NCI-H1105 treated with DMSO at 0.1 percent for 48 hours (cell line): ENCODE measurements at places on chromosomes 2 and 18.
A peak's percentile ranks its signal among the peaks of the same experiment; 100 is the strongest.

- DNase-seq = no peak
Observed at GRCh38 chr2:85405201-85406059, 4.7 kb downstream of the CAPG start.

GRCh38 chr18:35088921-35089320, 47.7 kb downstream of the MAPRE2 start:
- DNase-seq = no peak

DNA sequence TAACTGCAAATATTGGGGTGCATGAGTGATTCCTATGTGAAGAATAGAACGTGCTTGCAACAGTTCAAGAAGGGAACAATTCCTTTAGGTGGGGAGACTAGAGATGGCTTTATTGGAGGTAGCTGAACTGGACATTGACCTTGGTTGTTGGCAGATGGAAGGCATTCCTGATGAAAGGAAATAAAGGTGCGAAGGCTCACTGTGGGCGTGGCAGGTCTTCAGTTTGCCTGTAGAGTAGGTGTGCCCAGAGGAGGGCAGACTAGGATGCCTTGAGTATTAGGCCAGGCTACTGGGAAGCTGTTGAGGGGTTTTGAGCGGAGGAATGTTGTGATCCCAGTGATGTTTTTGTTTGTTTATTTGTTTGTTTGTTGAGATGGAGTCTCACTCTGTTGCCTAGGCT, 2.8 kb downstream of the SPR start:
- DNase-seq = no peak

DNA sequence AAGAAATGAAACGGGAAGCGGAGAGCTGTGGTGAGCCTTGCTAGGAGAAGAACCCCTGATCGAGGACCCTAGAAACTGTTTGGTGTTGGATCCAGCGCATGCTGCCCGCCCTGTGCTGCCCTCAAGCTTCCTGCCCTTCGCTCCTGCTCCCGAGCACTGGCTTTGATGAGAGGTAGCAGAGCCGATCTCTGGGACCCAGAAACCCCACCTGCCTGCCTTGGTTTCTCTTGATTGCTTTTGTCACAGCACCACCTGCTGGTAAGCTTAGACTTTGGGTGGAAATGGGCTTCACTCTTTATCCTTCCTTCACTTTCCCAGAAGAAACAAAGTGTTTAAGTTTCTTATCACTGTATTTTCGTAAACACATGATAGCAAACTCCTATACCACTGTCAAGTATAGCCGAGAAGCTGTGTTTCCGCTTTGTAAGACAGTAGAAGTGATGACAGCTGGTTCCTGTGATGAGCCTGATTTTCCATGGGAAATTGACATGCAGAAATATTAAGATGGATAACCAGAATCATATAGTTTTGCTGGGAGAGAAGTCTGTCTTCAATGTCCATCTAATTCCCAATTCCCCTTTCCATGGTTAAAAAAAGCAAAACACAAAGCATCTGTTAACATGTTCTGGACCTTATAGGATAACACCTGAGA, 267.4 kb downstream of the PHLPP1 start:
- peak; percentile 73 for DNase-seq

- no peak for DNase-seq
Observed at GRCh38 chr2:12106440-12107080, 360.1 kb downstream of the LPIN1 start.

GRCh38 chr2:95023222-95023597, 2.3 kb upstream of the MAL start:
- peak; percentile 40 for DNase-seq

GRCh38 chr2:145399131-145399530, 879.2 kb upstream of the ZEB2 start:
- DNase-seq = no peak

- no peak for DNase-seq
Observed at GRCh38 chr2:232318169-232318855, 60.2 kb upstream of the ALPP start.

DNA sequence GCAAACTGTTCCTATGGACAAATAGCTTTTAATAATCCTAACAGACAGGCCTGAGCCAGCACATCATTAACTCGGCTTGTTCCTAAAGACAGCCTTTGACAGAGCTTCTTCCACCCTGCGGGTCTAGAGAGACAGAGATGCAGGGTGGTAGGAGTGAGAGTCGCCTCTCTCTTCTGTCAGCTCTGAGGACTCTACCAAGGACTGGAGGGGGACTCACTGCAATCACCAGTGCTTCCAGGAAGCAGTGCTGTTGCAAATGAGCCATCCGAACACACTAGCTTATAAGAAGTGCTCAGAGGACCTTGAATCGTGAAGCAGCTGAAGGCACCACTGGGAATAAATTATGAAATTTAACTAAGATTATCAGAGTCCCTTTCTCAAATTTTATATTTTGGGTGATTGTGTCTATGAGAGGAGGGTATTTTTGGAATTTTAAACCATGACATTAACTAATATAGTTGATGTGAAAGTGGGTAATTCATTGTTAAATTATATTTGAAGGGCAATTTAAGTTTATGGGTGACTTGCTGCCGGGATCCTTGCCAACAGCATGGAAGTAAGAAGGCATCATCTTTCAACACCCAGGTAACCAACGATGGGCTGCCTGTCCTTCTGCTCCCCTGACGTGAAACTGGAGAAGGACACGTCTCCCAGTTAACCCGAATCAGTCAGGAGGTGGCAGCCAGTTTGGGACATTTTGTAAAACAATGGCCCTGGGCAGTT, 43.6 kb upstream of the PXDN start:
- DNase-seq = peak; percentile 64
